ENCODE measurements at places on chromosomes 12 and 14.

DNA sequence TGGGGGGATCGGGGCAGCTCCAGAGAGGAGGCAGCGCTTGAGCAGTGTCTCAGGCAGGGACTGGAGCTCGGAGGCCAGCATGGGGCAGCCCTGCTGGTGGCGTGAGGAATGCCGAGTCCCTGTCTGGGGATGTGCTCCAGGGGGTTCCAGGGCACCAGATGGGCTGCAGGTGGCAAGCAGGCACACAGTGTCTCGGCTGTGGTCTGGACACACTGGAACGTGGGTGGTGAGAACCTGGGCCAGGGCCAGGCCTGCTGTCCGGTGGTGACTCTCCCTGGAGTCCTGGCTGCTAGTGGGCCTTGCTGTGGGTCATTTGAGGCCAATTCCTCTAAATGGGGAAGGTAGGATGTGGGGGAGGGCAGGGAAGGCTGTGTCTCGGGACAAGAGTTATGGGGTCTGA is 199.4 kb upstream of the RTL1 start:
- no peak for DNase-seq

DNA sequence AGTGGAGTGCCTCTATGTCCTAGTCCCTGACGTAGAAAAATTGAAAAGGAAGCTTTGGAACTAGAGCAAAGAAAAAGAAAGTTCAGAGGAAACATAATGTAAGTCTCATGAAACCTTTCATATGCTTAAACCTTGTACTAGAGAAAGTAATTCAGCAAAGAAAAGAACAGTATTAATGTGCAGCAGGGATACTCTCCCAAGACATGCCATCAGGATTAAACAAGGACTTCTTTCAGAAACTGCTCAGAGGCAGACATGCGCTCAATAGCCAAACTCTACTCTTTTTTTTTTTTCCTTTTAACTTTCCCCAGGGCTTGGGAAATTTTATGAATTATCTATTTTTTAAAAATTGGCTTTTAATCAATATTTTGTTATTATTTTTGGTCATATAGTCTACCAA is 7.1 kb upstream of the ASB8 start:
- DNase-seq: no peak

- DNase-seq: no peak
Observed at GRCh38 chr12:130014485-130014807, 110.6 kb upstream of the TMEM132D start.

DNA sequence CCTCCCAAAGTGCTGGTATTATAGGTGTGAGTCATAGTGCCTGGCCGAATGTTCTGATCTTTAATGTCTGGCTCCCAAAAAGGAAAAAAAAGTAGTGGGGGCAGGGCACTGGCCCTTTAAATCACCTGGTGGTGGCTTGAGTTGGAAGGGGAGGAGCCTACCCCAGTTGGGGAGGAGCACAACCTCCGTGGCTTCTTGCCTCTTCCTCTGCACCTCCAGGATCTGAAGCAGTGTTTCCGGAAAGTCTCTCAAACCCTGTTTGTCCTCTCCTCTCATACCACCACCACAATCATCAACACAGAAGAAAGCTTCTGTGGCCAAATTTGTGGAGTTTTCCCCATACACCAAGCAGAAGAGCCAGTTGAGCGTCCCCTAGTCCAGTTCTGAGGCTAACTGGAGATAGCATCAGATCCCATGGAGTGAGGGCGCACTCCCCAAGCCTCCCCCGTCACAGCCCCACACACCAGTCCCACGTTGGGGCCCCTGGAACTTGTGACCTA is 24.3 kb upstream of the RCOR1 start:
- no peak for DNase-seq

DNA sequence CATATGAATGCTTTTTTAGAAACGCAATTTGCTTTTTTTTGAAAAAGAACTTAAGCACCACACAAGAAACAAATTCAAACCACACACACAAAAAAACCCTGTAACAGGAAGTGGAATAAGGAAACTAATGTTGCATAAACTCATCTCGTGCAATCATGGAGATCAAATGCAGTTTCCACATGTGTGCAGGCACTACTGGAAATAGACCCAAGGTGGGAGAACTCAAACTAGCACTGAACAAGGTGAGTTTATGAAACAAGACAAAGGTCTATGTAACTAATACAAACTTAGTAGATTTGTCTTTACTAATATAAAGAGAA is 17.5 kb downstream of the NIN start:
- no peak for DNase-seq

DNA sequence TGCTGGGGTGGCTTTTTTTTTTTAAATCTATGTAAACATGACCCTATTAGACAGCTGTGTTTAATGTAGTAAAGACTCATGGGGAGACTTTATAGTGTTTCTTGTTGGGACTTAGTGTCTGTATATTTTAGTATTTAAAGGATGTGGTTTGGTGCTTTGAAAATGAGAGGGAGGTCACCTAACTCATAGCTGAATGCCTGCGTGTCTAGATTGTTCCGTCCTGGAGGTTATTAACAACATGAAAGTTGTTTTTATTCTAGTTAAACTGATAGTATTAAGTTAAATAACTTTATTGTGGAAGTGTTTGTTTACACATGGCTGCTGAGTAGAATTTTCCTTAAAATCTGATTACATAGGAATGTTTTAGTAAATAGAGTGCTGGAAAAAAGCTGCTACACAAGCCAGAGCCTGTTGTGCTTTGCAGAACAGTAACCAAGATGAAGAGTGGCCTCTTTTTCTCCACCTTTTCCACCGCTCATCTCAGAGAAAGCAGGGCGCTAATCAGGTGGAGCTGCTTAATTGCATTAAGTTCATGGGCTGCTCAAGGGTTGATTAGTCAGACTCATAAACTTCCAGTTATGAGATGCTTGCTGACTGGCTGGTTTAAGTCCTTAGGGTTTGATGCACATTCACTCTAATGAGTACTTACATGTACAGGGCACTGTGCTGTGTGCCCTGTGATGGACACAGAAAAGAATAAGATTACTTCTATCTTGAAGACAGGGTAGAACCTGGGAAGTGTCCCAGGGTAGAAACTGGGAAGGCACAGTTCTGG is 62.7 kb downstream of the FBXO34 start:
- no peak for DNase-seq

- DNase-seq: no peak
Observed at GRCh38 chr12:132953771-132954170, 2.3 kb downstream of the ZNF605 start.

DNA sequence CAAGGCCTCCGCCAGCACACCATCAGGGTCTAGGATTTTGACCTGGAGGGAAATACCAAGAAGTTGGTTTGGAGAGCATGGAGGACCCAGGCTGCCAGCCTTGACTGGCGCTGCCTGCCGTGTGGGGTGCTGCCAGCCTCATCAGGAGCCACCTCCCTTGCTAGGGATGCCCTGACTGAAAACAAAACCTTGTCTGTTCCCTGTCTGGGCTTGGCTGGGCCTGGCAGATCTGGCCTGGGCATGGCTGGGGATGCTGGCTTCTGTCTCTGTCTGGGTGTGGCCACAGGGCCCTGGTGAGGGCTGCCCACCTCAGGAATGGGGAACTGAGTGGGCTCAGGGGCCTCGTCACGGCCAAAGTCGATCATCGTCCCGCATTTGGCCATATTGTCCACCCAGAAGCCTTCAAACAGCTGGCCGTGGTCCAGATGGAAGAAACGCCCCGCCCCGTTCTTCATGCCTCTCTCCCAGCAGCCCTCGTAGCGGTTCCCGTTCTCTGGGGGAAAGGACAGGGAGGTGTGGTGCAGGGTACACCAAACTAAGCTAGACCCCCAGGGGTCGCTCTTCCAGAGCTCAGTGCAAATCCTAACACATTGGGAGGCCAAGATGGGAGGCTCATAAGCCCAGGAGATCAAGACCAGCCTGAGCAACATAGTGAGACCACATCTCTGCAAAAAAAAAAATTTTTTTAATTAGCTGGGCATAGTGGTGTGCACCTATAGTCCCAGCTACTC is 16.5 kb downstream of the MORN3 start:
- no peak for DNase-seq

GRCh38 chr12:27644158-27644845 is 51.9 kb upstream of the REP15 start:
- DNase-seq: no peak

GRCh38 chr12:3049611-3050249 is 27.4 kb upstream of the TSPAN9 start:
- DNase-seq: no peak

DNA sequence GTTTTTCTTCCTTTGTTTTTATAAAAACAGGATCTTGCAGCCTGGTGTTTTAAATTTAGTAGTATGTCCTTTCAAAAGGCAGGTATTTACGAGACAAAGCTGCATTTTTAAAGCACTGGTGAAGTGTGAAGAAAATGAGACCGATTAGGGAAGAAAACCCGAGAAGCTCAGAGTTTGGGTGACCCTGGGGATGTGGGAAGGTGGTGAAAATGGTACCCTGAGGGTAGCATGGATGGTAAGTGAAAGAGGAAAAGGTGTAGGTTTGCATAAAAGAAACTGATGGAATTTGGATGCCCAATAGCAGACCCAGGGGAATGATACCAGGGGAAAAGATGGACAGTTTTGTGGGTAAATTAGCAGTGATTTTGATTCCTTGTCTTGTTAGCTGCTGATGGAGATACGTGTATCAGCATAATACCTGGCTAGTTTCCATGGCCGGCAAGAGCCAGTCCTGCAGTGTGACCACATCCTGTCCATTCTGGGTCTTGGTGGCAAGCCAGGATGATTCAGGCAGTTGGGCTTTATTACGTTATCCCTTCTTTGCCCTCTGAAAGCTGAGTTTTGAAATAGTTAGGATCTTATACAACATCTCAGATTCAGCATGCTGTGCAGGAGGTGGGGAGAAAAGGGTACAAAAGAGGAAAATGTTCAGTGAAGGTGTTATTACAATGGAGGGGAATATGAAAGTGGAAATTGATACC is 8.9 kb downstream of the BICD1 start:
- peak; percentile 25 for DNase-seq

DNA sequence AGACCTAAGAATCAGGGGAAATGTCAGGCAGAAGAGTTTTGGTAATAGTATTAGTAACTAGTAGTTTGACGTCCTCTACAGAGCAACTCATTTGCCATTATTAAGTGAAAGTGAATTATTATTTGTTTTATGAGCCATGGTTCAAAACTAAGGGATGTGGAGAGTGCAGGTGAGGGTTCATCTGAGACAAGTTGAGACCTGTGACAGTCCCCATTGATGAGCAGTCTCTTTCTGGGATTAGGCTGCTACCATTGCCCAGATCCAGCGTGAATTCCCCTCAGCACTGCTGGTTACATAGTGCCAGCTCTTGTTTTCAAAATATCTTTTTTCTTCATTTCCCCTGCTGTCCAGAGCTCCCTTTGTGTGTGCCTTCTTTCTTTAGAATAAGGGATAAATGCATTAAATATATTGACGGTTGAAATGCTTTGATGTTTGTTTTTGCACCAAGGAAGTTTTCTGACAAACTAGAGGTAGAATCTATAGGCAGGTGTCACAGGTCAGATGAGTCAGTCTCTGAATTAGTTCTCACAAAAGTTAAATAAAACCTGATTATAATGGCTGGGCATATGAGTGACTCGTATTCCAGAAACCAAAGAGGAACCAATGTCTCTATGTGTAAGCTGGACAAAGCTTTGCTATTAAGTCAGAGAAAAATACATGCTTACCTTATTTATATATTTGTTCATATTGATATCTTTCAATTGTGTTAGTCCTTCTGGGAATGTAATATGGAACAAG is 381.4 kb downstream of the TMEM117 start:
- DNase-seq: no peak

DNA sequence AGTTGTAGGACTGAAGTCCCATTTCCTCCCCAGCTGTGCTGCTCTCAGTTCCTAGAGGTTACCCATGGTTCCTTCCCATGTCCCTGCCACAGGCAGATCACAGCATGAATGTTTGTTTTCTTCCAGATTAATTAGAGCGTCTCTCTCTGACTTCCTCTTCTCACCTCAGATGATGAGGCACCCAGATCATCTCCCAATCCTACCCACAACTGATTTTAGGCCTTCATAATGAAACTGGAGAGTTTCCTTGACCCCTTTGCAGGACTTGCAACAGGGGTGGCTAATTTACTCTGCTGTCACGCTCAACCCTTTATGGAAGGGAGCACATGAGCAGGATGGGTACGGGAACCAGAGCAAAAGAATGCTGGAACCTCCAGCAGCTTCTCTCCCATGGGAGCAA is 32.1 kb upstream of the TXNRD1 start:
- no peak for DNase-seq

- DNase-seq: no peak
Observed at GRCh38 chr12:57993834-57994233, 52.5 kb downstream of the ATP23 start.

- DNase-seq: no peak
Observed at GRCh38 chr12:27014859-27015729, 910 bp upstream of the TM7SF3 start.

DNA sequence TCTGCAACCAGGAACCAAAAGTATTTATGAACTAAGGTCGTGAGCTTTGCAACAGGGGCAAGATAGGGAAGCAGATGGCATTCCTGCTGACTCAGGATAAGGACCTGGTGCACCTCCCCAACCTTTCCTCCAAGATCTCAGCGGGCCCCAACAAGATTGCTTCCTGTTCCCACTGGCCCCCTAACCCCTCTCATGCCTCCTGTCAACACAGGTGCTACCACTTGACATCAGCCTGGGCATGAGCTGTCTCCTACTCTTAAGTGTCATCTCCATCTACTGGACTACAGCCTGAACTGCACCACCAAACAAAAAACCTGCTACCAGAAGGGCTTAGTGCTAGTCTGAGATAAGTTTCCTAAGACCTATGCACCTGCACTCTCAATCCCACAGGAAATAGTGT is 32.7 kb downstream of the MED6 start:
- no peak for DNase-seq

- no peak for DNase-seq
Observed at GRCh38 chr14:59208224-59208814, 19.9 kb downstream of the DAAM1 start.

DNA sequence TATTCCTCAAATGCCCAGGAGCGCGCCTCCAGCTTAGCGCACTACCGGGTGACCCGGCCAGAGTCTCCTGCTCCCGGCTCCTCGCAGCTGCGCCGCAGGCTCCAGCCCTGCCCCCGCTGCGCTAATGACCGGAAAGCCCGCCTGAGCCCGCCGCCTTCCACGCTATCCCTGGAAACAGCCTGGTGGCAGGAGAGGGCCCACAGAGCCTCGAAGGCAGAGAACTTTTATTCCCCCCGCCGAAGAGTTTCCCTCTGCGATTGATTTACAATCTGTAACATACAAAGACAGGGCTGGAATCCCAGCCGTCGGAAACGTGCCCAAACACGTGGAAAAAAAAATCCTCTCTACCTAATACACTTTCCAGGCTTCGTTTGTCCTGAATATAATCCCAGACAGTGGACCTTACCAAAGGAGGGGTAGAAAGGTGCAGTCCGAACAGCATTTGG is 1.5 kb downstream of the COL2A1 start:
- DNase-seq: no peak

- no peak for DNase-seq
Observed at GRCh38 chr14:103529383-103530365, 678 bp downstream of the TRMT61A start.

DNA sequence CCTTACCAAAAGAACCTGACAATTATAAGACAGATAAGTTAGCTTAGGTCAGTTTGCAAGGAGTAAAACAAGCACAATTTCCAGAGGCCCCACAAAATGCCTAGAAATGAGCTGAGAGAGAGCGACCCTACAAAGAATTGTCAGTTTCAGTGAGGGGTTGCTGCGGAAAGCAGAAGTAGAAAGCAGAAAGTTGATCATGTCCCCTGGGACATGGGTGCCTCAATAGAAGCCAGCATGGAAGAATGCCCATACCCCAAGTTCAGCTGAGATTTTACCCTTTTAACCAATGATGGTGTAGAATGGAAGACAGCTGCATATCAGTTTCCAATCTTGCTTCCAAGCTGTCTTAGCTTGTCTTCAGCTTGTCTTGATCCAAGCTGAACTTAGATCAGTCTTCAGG is 21.8 kb upstream of the CRY1 start:
- no peak for DNase-seq

All from C1 segment of cervical spinal cord (tissue), 14 donors.